ENCODE measurements at places on chromosomes 12 and 14.

- DNase-seq, result no peak
Measured at GRCh38 chr14:79740066-79740601, 471.2 kb downstream of the DIO2 start.

DNA sequence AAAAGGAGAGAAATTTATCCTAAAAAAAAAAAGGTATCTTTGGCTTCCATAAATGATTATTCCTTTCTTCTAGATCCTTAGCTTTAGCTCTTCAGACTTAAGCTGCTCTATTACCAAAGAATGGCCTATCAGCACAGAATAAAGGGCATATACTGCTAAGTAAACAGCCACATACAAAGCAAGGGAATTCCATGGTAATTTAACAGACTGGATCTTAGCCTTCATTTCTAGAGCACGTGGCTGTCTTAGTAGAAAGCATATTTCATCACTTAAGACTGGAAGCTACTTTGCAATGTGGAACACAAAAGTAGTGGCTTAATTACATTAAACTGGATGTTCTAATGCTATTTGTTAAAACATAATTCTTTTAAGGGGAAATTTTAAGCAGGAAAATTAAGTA is 23.1 kb downstream of the TMED10 start:
- no peak for DNase-seq

- DNase-seq, result no peak
Measured at GRCh38 chr12:95118138-95118787, 44.8 kb upstream of the NR2C1 start.

- no peak for DNase-seq
Measured at GRCh38 chr12:117046011-117046369, 53.2 kb downstream of the TESC start.

DNA sequence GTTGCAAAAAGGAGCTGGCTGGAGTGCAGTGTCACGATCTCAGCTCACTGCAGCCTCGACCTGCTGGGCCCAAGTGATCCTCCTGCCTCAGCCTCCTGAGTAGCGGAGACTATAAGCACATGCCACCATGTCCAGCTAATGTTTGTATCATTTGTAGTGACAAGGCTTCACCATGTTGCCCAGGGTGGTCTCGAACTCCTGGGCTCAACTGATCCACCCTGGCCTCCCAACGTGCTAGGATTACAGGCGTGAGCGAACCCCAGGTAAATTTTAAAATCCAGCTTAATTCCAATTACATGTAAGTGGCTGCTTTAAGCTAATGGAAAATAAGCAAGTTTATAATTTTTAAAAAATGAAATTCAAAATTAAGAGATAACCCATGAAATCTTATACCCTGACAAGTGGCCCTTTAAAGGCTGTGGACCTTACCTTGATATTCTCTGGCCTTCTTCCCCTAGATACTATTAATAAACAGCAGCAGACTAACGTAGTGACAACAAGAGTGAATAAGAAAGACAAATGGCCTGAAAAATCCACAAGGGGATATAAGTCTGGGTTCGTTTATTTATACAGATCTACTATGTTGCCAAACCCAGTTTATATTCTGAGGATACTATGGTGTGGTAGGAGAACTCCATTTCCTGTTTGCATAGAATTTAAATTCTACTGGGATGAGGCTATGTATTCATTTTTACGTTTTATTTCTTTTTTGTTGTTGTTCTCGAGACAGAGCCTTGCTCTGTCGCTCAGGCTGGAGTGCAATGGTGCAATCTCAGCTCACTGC is 25.6 kb upstream of the SLC2A3 start:
- DNase-seq, result no peak

DNA sequence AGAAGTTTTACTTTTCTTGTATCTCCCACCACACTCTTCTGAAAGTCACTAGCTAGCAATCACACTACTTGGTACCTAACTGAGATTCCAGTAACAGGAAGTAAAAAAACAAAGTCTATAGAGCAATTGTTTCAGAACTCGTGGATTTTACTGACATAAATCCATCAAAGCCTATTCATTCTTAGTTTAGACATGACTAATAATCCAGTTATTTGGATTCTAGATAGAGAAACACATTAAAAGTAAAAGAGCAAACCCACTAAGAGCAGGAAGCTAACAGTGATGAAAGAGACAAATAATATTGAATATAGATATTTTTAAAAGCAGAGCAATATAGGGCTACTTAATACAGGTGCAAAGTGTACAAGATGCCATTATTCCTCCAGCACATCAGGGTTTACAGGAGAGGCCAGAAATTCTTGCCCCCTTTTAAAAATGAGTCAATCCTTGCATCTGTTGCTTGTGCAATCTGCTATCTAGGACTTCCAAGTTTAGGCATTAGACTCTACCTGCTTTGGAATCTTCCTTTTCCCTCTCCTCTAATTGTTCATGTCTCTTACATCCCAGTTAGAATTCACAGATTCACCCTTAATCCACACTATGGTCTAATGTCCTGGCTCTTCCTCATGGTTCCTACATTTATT is 6.0 kb downstream of the HEATR5A start:
- no peak for DNase-seq
